ENCODE measurements at places on chromosomes 6 and 20.

GRCh38 chr6:131231891-131232290, 96.6 kb downstream of the AKAP7 start:
- no peak for DNase-seq

- peak; percentile 69 for DNase-seq
Measured at GRCh38 chr20:25372584-25373336, 17.9 kb downstream of the ABHD12 start.

DNA sequence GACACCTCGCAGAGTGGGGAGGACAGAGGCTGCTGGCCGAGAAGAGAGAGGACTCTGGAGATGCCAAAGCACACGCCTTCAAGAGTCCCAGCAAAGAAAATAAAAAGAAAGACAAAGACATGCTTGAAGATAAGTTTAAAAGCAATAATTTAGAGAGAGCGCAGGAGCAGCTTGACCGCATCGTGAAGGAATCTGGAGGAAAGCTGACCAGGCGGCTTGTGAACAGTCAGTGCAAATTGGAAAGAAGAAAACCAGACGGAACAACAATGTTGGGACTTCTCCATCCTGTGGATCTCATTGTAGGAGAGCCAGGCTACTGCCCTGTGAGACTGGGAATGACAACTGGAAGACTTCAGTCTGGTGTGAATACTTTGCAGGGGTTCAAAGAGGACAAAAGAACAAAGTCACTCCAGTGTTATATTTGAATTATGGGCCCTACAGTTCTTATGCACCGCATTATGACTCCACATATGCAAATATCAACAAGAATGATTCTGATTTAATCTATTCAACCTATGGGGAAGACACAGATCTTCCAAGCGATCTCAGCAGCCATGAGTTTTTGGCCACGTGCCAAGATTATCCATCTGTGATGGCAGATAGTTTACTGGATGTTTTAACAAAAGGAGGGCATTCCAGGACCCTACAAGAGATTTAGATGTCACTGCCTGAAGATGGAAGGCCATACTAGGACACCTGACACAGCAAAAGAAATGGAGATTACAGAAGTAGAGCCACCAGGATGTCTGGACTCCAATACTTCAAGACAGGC, 52.2 kb downstream of the REV3L start:
- DNase-seq: no peak

- DNase-seq: no peak
Measured at GRCh38 chr20:47055699-47056369, 161.2 kb downstream of the EYA2 start.

All from Daoy (cell line).